Osteocyte (in vitro differentiated cells): ENCODE measurements at places on chromosomes 5 and 9. TPM values are rescaled to one million over a fixed set of nuclear protein-coding genes. Genes with fewer than 3 reads are reported as not detected.

The TYRP1 gene
- not detected in 2 replicates for total RNA-seq

The UCK1 gene
- 30.7 and 32.2 TPM in 2 replicates for total RNA-seq

The PCDHGA8 gene
- 0.34 and 0.51 TPM in 2 replicates for total RNA-seq

The CCNJL gene
- 8.2 and 8.4 TPM in 2 replicates for total RNA-seq

The NRARP gene
- total RNA-seq, result 1.8 and 2.1 TPM in 2 replicates

The DMGDH gene
- total RNA-seq, result 1.1 and 2.4 TPM in 2 replicates

The KIAA0825 gene
- total RNA-seq, result 5.0 and 5.6 TPM in 2 replicates

The PCDHB11 gene
- total RNA-seq, result 1.9 and 2.4 TPM in 2 replicates

The C9orf43 gene
- total RNA-seq, result 0.43 and 0.55 TPM in 2 replicates

The FLT4 gene
- 0.51 TPM in 1 of 2 replicates, not detected in the other for total RNA-seq

The CYFIP2 gene
- 26.4 and 33.4 TPM in 2 replicates for total RNA-seq

The PIP5KL1 gene
- 2.6 and 2.9 TPM in 2 replicates for total RNA-seq

The PCSK1 gene
- total RNA-seq, result not detected in 2 replicates

The HAPLN1 gene
- total RNA-seq, result 114 and 124 TPM in 2 replicates

The CFAP157 gene
- total RNA-seq, result 0.24 TPM in 1 of 2 replicates, not detected in the other

The DMRT3 gene
- not detected in 2 replicates for total RNA-seq

The AQP3 gene
- total RNA-seq, result 0.86 and 1.1 TPM in 2 replicates

The NR2F1-AS1 gene
- total RNA-seq, result 40.9 and 42.8 TPM in 2 replicates

The TICAM2 gene
- total RNA-seq, result 1.6 and 2.8 TPM in 2 replicates

The SMIM33 gene
- total RNA-seq, result not detected in 2 replicates

The IL33 gene
- total RNA-seq, result not detected in 2 replicates

The SPINK7 gene
- total RNA-seq, result not detected in 2 replicates

The IFNA13 gene
- total RNA-seq, result not detected in 2 replicates

The CDH12 gene
- total RNA-seq, result not detected in 2 replicates

The ZNF354C gene
- total RNA-seq, result 4.6 and 6.3 TPM in 2 replicates

The SPATA31D4 gene
- not detected in 2 replicates for total RNA-seq

The GPR150 gene
- 0.16 and 0.21 TPM in 2 replicates for total RNA-seq

The MEIKIN gene
- not detected in 2 replicates for total RNA-seq

The PCDHB16 gene
- total RNA-seq, result 9.0 and 10.8 TPM in 2 replicates

The PCDHGC3 gene
- 92.4 and 99.9 TPM in 2 replicates for total RNA-seq

The DBH gene
- total RNA-seq, result not detected in 2 replicates

The HMMR gene
- 4.5 and 5.5 TPM in 2 replicates for total RNA-seq

The BTNL3 gene
- not detected in 2 replicates for total RNA-seq
